ENCODE measurements at places on chromosomes 12 and 14.

DNA sequence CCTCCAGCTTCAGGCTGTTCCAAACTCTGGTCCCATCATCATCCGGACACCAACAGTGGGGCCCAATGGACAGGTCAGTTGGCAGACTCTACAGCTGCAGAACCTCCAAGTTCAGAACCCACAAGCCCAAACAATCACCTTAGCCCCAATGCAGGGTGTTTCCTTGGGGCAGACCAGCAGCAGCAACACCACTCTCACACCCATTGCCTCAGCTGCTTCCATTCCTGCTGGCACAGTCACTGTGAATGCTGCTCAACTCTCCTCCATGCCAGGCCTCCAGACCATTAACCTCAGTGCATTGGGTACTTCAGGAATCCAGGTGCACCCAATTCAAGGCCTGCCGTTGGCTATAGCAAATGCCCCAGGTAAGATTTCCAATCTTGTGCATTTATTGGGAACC lies 3.3 kb downstream of the SP1 start:
- no peak for DNase-seq

- peak; percentile 12 for DNase-seq
These were observed 25.3 kb downstream of the CMKLR1 start for GRCh38 chr12:108313606-108314351.

- no peak for DNase-seq
These were observed 64.8 kb upstream of the PTGR2 start for GRCh38 chr14:73786636-73787485.

- no peak for DNase-seq
These were observed 6.0 kb downstream of the PHETA1 start for GRCh38 chr12:111362687-111363475.

DNA sequence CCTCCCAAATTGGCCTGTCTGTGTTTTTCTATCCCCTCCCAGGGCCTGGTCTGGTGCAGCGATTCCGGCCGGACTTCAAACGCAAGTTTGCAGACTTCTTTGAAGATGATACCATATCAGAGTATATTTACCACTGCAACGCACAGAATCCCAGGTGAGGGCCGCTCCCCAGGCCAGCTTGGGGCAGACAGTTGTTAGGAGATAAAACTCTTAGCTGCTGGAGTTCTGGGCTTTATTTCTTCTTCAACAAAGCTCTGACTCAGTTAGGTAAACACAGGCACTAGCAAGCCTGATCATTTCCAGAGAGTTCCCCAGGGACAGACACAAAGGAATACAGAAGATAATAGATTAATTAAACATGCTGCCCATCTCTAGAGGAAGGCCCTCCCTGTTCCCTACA lies 8.3 kb downstream of the ABHD4 start:
- DNase-seq: no peak

- no peak for DNase-seq
These were observed 297.1 kb downstream of the PDZRN4 start for GRCh38 chr12:41485203-41485602.

- DNase-seq: no peak
These were observed 1036.1 kb downstream of the LRFN5 start for GRCh38 chr14:42642787-42643186.

DNA sequence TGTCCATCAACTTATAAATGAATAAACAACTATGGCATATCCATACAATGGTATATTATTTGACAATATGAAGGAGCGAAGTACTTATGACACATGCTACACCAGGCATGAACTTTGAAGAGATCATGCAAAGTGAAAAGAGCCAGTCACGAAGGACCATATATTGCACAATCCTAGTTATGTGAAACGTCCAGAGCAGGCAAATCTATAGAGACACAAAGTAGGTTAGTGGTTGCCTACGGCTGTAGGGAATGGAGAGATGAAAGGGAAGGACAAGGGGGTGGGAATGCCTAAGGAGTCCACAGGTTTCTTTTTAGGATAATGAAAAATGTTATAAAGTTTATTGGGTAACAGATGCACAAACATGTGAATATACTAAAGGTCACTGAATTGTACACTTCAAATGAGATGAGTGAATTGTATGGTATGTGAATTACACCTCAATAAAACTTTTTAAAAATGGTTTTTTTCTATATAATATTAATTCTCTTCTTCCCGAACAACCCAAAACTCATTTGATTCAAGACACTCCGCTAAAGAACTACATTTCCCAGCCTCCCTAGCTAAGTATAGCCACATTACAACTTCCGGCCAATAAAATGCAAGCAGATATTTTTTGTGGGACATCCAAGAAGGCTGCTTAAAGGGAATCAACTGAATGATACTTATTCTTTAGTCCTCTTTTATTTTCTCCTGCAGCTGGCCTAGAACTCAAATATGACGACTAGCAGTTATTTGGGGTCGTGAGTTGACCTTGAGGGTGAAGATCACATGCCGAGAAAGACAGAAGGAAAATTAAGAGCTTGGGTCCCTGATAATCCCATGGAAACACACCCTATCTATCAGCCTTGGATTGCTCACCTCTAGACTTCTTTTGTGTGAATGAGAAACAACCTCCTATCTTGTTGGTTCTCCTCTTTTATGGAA lies 187.2 kb downstream of the TTC8 start:
- DNase-seq: no peak

Data from stimulated activated CD8-positive, alpha-beta memory T cell treated with anti-CD3 and anti-CD28 coated beads, Interleukin-7, amount 100 ng/mL, for 4 hours (primary cell).